GM06990 (cell line): ENCODE measurements at places on chromosomes 7 and 10.

DNA sequence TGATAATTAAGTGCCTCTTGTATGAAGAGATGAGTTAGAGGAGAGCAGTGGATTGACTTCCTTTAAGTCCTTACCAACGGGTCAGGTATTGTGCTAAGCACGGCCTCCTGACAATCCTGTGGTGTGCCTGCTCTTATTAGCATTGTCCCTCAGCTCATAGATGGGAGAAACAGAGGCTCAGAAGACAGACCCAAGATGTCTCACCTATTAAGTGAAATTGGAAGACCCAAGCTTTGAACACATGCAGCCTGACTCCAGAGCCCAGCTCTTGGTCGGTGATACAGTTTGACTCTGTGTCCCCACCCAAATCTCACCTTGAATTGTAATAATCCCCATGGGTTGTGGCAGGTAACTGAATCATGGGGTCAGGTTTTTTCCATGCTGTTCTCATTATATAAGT lies 53.8 kb downstream of the CCDC3 start:
- no peak for DNase-seq

- DNase-seq, result no peak
These were observed 2.2 kb downstream of the STOX1 start for GRCh38 chr10:68829521-68829920.

- no peak for DNase-seq
These were observed 174.4 kb downstream of the PRKCQ start for GRCh38 chr10:6405713-6406112.

DNA sequence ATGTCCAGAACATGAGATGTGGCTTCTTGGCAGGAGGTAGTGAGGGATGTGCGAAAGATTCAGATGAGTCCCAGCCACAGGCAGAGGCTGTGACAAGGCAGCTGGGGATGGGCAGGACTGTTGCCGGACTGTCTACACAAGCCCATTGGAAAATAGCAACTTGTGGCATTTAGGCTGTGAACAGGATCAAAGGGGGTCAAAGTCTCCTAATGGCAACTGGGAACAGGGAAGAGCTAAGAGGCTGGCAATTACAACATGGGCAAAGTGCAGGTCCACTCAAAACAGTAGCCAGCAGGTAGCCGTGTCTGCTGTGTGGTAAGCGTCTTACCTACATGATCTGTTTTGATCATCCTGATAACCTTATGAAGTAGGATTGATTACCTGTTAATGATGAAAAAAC lies 254.2 kb upstream of the ZNF32 start:
- no peak for DNase-seq

- DNase-seq, result no peak
These were observed 107.1 kb upstream of the ASAH2 start for GRCh38 chr10:50358411-50358810.
